Stimulated activated CD4-positive, alpha-beta T cell treated with anti-CD3 and anti-CD28 coated beads, TNF-alpha, amount 100 ng/mL, for 4 hours (primary cell): ENCODE measurements at places on chromosomes 13 and 19.

DNA sequence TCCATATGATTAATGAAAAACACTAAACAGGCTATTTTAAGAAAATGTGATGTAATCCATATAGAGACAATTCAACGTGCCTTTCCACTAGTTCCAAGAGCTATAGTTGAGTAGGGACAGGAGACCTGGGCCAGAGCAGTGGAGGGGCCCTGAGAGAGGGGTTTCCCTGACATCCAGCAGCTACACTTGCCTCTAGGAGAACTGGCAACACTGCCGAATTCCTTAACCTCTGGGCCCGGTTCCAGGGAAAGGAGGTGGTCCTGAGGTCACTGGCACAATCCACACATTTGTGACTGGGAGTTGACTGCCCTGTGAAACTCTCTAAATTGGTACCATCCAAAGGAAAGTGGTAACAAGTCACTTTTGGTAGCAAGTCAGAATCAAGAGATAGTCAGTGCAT is 264.4 kb downstream of the DCLK1 start:
- DNase-seq: no peak

GRCh38 chr13:24640752-24641151 is 39.5 kb upstream of the ATP12A start:
- no peak for DNase-seq

DNA sequence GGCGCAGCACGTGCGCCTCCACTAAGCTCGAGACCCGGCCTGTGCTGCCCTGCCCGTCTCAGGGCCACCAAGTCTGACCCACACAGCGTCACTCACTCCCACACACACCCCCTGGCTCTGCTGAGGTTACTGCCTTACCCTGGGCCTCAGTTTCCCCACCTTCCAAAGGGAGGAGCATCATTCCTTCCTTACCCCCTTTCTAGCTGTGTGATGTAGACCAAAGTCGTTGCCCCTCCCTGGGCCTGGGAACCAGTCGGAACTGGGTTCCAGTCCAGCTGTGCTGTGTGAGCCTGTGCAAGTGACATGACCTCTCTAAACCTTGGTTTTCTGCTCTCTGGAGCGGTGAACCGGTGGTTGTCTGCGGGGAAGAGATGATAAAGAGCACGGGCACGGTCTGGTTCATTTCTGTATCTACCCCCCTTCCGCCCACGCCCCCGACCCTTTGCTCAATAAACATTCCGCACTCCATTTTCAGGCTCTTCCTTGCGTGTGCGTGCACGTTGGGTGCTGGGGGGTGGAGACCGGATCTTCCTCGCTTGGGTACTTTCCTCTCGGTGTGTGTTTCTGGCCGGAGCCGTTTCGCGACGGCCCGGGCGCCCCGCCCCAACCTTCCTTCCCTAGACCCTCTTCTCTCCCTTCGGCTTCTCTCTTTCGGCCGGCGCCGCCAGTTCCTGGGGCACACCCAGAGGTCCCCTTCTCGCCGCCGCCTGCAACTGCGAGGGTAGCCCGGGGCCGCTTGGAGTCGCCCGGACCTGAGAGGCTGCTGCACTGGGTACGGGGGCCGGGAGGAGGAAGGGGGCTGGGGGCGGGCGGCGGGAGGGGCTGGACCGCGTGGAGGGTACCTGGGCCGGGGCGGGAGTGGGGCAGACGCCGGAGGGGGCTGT is at the start of gene ZNF581:
Gene ZNF581 (plus strand): TSS at position 647 of the 884 bp plus-strand sequence. CDS start 923 bp downstream, outside the sequence.
- no peak for DNase-seq

GRCh38 chr19:57165846-57166245 is 1.4 kb downstream of the DUXA start:
- no peak for DNase-seq

GRCh38 chr13:30526612-30527495 is 61.1 kb upstream of the HMGB1 start:
- no peak for DNase-seq
